ENCODE measurements at places on chromosomes 16 and 17. TPM values are rescaled to one million over a fixed set of nuclear protein-coding genes. Genes with fewer than 3 reads are reported as not detected.

The CTRB2 gene
- total RNA-seq = 12.5 TPM

The ABCA3 gene
- 16.4 TPM for total RNA-seq

The CHP2 gene
- total RNA-seq = not detected

The TAC4 gene
- not detected for total RNA-seq

The SLC47A1 gene
- total RNA-seq = 4.1 TPM

The BCL6B gene
- total RNA-seq = 5.7 TPM

GRCh38 chr17:82365606-82366295, 5.8 kb upstream of the UTS2R start:
- H3K4me1 ChIP-seq = peaks cover 5% of the 10 kb centered on the region
- no peak for DNase-seq
- H3K27me3 ChIP-seq = peaks cover 2% of the 10 kb centered on the region
- no peak overlapping the region for H3K27ac ChIP-seq
- H3K36me3 ChIP-seq = no peaks in the 10 kb centered on the region
- no peak overlapping the region for H3K4me3 ChIP-seq

DNA sequence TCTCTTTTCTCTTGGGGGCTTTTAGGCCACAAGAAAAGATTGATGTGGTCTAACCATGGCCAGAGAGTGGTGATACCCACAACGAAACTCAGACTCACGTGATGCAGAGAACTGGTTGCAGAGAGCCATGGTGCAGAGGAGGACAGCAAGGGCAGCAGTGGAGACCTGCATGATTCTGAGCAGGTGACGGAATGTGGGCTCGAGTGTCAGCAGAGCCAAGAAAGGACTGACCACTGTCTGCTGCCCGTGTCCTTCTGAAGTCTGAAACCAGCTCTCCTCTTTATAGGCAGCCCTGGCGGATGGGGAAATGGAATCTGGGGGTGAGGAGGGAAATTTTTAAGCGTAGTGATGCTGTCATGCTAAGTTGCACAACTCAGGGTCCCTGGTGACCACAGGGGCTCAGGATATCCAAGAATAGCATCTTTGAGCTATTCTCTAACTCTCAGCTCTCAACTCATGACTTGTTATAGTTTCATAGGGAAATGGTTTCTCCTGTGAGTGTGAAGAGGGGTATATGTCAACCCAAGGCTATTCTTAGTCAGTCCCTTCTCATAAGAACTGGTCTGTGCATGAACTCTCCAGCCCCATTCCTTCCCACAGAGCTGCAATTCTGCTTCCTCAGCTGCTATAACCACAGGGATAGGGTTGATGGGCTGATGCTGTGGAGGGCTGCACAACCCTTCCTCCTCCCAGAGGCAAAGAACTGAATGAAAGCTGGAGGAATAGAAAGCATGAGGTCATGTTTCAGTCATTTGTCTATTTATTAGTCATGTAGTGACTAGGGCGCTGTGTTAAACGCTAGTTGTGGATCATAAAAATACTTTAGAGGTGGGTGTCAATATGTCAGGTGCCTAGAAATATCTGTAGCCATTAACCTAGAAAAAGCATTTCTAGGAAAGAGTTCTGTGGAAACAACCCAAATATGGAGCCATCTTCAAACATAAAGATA, at the start of gene CCL3:
Gene CCL3, minus strand, starts transcription at position 256 of the 949 bp plus-strand sequence. Its CDS starts 85 bp downstream, at position 171.
- no peaks in the 10 kb centered on the region for H3K4me1 ChIP-seq
- H3K27ac ChIP-seq = no peak within 1 kb of the TSS
- peak within 1 kb of the TSS; percentile 36 for H3K4me3 ChIP-seq

DNA sequence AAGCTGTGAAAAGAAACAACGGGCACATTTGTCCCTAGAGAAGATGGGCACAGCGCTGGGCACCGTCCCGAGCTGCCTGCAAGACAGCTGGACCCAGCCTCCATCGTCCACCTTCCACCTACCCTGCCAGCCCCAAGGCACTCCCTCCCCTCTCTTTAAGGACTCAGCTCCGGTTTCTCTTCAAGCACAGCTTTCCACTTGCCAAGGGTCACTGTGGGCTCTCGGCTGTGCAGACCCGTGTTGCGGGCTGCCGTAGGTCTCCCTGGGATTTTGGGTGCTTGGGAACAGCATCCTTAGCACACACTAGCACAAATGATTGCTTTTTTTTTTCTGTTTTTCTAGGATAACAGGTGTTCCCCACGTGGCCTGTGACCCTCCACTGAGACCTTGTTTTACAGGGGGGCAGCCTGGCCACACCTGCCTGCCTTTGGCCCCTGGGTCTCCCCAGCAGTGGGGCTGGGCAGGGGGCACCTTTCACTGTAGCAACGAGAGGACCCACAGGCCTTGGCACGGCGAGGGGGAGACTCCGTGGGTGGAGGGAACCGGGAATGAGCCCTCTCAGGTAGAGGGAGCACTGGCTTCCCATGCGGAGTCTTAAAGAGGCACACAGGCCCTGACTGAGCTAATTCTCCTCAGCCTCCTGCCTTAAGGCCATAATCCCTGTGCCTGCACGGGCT, 1.4 kb downstream of the CHMP6 start:
- no peak overlapping the region for H3K27ac ChIP-seq
- H3K27me3 ChIP-seq = no peaks in the 10 kb centered on the region
- DNase-seq = no peak
- peak overlapping the region; percentile 81 for H3K4me3 ChIP-seq
- H3K36me3 ChIP-seq = peaks cover 30% of the 10 kb centered on the region
- H3K4me1 ChIP-seq = peaks cover 13% of the 10 kb centered on the region

- DNase-seq = no peak
- no peaks in the 10 kb centered on the region for H3K4me1 ChIP-seq
- H3K27me3 ChIP-seq = no peaks in the 10 kb centered on the region
- no peak overlapping the region for H3K27ac ChIP-seq
These were observed 545.5 kb downstream of the TMEM114 start for GRCh38 chr16:8044796-8045195.

DNA sequence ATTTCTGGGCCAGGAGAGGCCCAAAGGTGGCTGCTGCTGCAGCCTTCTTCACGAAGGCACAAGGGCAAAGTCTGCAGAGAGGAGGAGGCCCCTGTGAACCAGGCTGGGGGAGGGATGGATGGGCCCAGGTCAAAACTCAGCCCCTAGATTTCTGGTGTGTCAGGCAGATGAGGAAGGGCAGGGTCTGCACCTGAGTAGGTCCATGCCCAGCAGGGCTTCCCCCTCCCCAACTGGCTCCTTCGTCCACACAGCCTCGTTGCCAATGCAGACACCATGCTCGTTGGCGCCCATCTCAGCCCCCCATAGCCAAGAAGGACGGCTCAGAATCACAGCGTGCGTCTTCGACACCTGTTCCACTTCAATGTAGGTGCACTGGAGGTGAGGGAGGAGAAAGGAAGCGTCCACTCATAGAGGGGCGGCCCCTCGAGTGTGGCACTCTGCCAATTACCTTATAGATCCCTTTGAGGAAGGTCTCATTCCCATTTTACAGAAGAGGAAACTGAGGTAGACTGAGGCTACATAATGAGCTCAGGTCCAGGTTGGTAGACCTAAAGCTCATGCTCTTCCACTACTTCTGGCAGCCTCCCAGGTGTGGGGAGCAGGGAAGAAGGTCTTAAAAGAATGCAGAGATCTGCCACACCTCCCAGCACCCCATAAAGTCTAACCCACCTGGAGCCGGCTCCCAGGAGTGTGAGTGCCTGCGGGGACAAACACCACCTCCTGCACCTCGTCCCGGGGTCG, 902 bp downstream of the SCRN2 start:
- peaks cover 20% of the 10 kb centered on the region for H3K4me1 ChIP-seq
- no peaks in the 10 kb centered on the region for H3K27me3 ChIP-seq
- peak overlapping the region; percentile 96 for H3K4me3 ChIP-seq
- H3K27ac ChIP-seq = no peak overlapping the region

DNA sequence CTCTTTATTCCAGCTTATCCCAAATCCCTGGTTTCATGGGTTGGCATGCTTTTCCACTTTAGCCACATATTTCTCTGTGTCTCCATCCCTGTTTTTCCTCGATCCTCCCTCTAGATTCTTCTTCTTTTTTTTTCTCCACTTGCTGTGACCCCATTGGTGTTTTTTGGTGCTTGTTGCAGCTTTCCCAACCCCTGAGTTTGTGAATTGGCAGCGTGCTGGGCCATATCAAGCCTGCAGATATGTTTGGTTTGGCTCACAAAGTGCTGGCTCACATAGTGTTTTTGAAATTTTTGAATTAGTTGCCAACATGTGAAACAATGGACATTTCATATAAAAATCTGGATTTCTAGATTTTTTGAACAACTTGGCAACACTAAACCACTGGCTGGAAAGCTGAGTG, 8.8 kb downstream of the GPR139 start:
- no peaks in the 10 kb centered on the region for H3K4me1 ChIP-seq
- H3K36me3 ChIP-seq = no peaks in the 10 kb centered on the region
- H3K27ac ChIP-seq = no peak overlapping the region

- peaks cover 3% of the 10 kb centered on the region for H3K4me1 ChIP-seq
- no peak for DNase-seq
- no peak overlapping the region for H3K27ac ChIP-seq
These were observed 14.5 kb downstream of the NGFR start for GRCh38 chr17:49509588-49509917.

DNA sequence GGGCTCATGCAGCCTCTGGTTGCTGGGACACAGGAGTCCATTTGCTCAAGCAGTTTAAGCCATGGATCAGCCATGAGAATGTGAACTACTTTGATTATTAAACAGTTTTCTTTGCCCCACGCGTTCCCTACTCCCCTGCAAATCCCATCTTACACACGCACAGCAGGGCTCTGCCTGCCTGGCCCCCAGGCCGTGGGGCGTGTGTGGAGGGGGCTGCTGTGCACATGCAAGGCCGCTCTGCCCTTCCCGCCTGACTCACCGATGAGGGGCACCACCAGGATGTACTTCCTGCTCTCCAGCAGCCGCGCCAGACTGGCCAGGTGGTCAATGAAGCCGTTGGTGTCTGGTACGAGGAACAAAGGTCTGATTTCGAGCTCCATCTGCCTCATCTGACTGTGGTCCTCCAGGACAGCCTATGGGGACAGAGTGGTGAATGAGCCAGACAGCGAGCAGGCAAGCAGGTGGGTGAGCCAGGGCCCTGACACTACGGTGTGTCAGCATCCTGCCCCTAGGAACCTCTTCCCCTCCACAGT, 13.7 kb downstream of the HIC1 start:
- no peak overlapping the region for H3K4me3 ChIP-seq
- H3K36me3 ChIP-seq = peaks cover 19% of the 10 kb centered on the region
- no peaks in the 10 kb centered on the region for H3K27me3 ChIP-seq
- no peaks in the 10 kb centered on the region for H3K4me1 ChIP-seq
- DNase-seq = no peak

DNA sequence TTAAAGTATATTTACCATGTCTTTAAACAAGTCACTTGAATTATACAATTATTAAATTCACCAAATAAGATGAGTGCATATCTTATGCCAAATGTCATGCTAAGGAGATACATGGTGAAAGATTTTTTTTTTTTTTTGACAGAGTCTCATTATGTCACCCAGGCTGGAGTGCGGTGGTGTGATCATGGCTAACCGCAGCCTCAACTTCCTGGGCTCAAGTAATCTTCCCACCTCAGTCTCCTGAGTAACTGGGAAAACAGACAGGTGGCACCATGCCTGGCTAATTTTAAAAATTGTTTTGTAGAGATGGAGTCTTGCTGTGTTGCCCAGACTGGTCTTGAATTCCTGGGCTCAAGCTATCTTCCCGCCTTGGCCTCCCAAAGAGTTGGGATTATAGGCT, 149.0 kb upstream of the GOT2 start:
- no peaks in the 10 kb centered on the region for H3K36me3 ChIP-seq
- no peaks in the 10 kb centered on the region for H3K27me3 ChIP-seq
- H3K4me3 ChIP-seq = no peak overlapping the region
- H3K27ac ChIP-seq = no peak overlapping the region

- no peaks in the 10 kb centered on the region for H3K36me3 ChIP-seq
- no peak overlapping the region for H3K27ac ChIP-seq
- H3K4me1 ChIP-seq = peaks cover 39% of the 10 kb centered on the region
These were observed 1.6 kb downstream of the PPL start for GRCh38 chr16:4935241-4935855.

DNA sequence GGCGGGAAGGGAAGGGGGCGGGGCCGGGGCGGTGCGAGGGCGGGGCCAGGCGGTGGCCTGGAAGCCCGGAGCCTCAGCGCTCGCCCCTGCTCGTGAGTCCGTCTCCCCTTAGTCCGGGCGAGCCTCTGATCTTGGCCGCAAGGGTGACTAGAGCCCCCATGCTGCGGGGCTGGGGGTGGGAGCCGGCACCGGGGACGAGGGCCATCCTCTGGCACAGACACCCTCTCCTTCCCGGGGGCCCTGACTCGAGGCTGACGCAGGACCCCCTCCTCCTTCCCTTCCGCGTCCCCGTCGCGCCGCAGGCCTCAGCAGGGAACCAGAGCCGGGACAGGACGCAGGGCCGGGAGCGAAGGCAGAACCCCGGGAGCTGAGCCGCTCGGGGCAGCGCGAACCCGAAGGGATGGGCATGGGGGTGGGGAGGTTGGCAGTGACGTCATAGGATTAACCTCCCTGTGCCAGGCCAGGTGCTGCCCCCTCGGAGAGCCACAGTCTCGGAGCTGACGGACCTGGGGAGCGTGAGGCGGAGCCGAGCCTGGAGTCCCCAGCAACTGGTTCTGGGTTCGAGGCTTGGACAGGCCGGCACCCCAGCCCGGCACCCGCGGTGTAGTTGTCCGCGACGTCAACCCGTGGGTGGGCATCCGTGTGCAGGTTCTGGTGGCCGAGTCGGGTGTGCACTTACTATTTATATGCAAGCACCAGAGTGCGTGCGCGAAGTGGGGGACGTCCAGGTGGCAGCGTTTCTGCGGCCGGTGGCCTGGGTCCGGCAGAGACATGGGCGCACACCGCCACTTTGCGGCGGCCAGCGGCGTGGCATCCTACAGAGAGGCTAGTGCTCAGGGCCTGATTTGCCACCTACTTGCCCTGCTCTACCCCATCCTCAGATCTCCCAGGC, 503 bp upstream of the PLCD3 start:
- no peak for DNase-seq
- H3K4me3 ChIP-seq = peak overlapping the region; percentile 96
- no peaks in the 10 kb centered on the region for H3K36me3 ChIP-seq

DNA sequence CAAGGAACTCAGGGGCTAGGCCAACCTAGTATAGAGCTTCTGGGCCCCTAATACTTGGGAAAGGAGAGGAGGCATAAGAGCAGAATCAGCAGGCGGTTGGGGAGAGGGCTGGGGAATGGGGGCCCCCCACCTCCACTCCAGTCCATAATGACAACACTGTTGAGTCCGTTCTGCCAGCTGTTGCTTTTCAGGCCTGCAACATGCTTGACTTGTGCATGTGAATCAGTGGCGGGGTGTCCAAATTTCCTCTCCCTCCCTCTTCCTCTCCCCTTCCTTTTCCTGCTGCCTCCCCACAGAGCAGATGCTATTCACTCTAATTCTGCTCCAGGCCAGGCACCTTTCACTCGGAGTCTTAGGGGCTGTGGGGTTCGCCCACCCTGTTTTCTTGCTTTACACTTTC, 31.7 kb downstream of the SGSM2 start:
- H3K27ac ChIP-seq = no peak overlapping the region
- no peaks in the 10 kb centered on the region for H3K27me3 ChIP-seq
- H3K4me1 ChIP-seq = no peaks in the 10 kb centered on the region
- peaks cover 4% of the 10 kb centered on the region for H3K36me3 ChIP-seq
- no peak for DNase-seq

GRCh38 chr17:77869665-77870132, 88.8 kb upstream of the TNRC6C start:
- H3K4me3 ChIP-seq = no peak overlapping the region
- DNase-seq = no peak
- H3K27ac ChIP-seq = no peak overlapping the region
- no peaks in the 10 kb centered on the region for H3K27me3 ChIP-seq
- H3K4me1 ChIP-seq = no peaks in the 10 kb centered on the region

Measured in thoracic aorta (tissue), 2 donors.